ENCODE measurements at places on chromosomes 5 and 9.

DNA sequence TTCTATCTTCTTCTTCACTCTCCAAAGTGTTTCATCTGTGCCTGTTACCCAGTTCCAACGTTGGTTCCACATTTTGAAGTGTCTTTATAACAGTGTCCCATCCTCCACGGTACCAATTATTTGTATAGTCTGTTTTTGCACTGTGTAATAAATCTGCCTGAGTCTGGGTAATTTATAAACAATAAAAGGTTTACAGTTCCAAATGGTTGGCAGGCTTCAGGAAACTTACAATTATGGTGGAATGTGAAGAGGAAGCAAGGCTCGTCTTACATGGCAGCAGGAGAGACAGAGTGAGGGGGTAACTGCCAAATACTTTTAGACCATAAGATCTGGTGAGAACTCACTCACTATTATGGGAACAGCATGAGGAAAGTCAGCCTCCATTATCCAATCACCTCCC is 465.4 kb upstream of the CDH9 start:
- no peak for DNase-seq

GRCh38 chr5:80184235-80185023 is 71.4 kb downstream of the SERINC5 start:
- DNase-seq = no peak

GRCh38 chr5:40572937-40573336 is 106.8 kb upstream of the PTGER4 start:
- DNase-seq = no peak

DNA sequence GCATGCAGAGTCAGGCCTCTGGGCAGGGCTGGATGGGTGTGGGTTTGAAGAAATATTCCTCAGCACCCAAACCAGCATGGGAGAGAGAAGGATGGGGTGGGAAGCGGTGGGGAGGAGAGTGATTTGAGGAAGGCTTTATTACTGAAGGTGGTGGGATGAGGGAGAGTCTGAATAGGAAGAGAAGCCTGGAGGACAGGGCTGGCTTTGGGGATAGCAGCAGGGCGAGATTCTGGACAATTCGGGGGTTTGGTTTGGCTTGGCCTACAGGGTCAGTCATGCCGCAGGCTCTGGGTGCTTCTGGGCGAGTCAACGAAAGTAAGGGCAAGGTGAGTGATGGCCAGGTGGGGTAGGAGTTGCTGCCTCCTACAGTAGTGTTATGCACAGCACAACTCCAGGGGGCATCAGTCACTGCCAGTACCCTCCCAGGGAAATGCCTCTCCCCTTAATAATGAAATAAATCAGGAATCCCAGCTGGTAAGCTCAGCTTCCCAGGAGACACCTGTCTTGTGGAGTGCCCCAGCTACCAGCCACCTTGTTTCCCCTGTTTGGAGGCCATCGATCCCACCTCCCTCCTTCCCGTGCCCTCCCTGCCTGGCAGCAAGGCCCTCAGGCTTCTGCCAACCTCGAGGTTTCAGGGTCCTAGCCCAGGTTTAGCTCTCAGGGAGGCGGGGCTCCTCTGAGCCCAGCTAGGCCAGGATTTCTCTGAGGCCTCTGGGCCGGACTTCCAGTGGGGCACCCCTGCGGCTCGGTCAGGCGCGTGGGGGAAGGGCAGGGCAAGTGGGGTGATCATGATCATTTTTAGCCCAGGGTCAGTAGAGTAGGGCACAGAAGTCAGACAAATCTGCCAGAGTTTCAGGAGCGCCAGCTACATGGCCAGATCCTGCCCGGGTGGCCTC is 741 bp upstream of the NKX2-5 start:
- no peak for DNase-seq

- no peak for DNase-seq
These were observed 9.6 kb upstream of the CCDC112 start for GRCh38 chr5:115306011-115306536.

DNA sequence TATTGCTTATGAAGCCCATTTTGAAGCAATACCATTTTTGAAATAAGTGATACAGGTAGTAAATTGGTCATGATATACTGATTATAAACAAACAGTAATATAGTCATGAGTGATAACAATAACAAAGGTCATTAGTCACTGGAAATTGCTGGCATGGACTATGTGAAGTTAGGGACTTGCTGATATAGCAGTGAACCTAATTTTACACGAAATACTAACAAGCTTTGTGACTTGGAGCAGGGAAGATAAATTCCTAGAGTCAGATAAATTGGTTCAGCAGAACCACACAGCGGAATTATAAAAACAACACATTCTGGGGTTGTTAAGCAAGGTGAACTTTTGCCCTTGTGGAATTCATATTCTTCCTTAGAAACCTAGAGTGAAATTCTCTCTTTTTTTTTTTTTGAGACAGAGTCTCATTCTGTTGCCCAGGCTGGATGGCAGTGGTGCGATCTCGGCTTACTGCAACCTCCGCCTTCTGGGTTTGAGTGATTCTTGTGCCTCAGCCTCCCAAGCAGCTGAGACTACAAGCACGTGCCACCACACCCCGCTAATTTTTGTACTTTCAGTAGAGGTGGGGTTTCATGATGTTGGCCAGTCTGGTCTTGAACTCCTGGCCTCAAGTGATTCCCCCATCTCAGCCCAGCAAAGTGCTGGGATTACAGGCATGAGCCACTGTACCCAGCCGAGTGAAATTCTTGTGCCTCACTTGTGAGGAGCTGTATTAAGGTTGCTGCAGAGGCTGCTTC is 6.0 kb downstream of the UGCG start:
- no peak for DNase-seq

DNA sequence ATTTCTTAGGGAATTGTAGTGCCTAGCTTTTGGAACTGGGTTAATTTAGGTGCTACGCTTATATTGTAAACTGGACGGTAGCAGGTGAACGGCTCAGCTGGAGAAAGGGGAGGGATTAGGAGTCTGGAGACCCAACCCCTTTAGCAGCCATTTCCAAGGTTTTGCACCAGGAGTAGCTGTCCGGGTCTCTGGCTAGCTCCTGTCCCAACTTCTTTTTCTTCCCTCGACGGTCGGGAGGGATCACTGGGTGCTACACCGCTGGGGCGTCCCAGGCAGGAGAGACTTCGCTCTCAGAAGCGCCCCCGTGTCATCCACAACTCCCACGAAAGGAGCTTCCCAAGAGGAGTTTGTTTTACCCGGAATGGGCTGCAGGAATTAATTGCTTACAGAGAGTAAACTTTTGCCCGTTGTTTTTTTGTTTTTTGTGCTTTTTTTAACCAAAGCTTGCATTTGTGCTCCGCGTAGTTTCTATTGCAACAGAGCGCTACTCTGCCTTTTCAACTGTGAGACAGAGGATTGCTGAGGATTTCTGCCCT is 1640.9 kb upstream of the C9orf72 start:
- DNase-seq = no peak

- DNase-seq = no peak
These were observed 53.3 kb downstream of the NREP start for GRCh38 chr5:111703662-111704061.

GRCh38 chr5:153571162-153571561 is 80.7 kb downstream of the GRIA1 start:
- no peak for DNase-seq

DNA sequence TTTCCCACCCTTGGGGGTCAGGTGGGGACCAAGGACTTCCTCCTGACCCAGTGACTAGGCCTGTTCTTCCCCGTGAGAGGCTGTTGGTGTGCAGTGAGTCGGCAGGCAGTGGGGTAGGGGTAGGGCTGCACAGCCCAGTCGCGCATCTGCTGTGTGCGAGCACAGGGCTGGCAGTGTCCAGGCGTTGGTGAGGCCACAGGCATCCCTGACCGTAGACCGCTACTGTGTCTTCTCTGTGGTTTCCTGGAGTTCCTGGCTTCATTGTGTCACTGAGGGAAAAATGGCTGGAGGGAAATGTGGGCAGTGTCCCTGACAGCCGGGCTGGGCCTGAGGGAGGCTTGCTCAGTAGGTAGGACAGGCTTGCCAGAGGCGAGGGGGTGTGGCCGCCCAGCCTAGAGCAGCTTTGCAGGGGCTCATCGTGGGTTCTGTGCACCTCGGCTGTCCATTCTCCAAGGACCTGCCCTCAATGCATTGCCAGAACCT is 95.4 kb downstream of the CACNA1B start:
- no peak for DNase-seq

DNA sequence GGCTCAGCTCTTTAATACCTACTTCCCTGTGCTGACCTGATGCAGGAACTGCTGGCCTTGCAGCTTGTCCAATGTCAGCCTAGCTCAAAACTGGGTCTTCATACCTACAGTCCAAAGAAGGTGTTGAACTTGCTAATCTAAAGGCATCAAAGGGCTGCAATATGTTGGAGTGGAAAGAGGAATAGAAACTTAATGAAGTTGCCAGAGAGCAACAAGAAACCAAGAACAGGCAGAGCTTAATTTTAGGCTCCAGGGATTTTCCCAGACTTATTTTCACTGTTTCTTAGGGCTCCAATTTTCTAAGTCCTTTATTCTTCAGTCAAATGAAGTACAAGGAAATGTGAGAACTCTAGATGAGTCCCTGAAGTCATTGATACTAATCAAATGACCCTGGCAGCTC is 17.6 kb upstream of the ERCC6L2 start:
- DNase-seq = no peak

DNA sequence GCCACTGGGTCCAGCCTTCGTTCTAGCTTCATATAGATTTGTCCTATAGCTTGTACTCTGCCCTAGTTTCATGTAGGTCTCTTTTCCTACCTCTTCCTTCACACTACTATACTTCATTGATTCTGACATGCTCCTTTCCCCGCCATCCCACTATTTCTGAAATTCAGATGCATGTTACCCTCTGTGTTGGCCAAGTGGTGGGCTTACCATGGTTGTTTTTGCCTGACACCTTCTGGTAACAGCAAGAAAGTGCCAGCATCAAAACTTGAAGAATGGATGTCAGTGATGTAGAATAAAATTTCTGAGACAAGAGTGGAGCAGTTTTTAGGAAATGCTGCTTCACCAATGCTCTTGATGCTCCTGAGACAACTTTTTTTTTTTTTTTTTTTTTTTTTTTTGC is 19.5 kb upstream of the SERINC5 start:
- DNase-seq = no peak

DNA sequence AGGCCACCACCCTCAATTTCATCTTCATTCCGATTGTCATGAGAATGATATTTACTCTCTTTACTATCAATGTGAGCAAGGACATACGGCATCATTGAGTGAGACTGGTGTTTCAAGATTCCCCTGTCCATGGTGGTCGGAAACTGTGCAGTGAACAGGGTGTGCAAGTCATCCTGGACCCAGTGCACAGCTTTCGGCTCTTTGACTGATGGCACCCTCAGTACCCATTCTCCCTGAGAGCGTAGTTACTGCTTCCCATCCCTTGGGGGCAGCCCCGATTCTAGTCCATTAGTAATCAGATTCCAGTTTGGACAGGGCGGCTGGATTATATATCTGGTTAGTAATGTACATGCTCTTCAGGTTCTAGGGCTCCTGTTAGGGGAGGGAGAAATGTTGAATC is 61.7 kb upstream of the SUB1 start:
- DNase-seq = no peak

GRCh38 chr9:112809351-112809848 is 58.8 kb downstream of the SNX30 start:
- DNase-seq = no peak

GRCh38 chr9:16768816-16769215 is 101.7 kb downstream of the BNC2 start:
- no peak for DNase-seq

GRCh38 chr9:114027159-114027862 is 50.8 kb downstream of the AMBP start:
- DNase-seq = no peak

GRCh38 chr9:134568116-134568515 is 73.5 kb upstream of the COL5A1 start:
- DNase-seq = no peak

DNA sequence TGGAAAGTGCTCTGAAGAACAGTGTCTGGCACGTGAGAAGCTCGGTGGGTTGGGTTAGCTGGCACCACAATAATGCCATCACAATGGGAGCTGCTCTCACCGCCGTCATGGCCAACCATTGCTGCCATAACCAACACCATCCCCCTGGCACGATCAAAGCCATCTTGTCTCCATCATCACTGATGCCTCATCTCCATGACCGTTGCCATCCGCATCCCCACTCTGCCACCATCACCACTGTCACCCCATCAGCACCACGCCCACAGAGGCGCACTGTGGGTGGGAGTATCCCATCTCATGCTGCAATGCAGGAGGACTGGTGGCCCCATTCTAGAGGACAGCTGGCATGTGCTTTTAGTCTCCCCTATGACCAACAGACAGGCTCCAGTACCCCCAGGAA is 23.7 kb downstream of the NR5A1 start:
- no peak for DNase-seq

DNA sequence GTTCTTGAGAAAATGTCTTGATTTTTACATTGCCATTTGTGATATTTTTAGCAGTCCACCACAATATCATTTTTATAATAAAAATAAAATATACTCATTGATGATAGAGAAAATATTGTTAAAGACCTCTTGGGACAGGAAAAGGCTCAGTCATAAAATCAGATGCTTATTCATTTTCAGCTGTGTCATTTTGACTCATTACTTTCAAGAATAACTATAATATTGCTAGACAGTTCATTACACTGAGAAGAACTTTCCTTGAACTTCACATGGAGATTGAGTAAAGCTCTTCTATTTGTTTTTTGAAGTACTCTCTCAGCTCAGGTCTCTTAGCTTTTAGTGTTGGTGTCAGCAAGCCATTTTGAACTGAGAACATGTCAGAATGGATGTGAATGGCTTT is 8.5 kb upstream of the MEIKIN start:
- DNase-seq = no peak

DNA sequence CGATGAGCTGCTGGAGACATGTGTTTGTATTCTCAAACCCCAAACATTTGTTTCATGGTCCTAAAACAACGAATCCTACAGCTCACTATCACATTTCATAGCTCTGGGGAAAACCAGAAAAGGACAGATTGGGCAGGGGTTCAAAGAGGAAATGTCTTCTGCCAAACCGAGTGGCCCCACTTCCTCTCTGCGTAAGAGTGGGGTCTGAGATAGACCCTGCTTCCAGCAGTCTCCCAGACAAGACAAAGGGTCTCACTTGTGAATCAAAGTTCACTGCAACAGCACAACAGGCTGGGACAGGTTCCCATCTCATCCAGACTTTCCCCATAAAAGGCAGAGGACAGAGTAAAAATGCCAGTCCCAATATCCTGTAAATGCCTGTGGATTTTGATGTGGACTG is 276.2 kb upstream of the SLC24A2 start:
- no peak for DNase-seq

DNA sequence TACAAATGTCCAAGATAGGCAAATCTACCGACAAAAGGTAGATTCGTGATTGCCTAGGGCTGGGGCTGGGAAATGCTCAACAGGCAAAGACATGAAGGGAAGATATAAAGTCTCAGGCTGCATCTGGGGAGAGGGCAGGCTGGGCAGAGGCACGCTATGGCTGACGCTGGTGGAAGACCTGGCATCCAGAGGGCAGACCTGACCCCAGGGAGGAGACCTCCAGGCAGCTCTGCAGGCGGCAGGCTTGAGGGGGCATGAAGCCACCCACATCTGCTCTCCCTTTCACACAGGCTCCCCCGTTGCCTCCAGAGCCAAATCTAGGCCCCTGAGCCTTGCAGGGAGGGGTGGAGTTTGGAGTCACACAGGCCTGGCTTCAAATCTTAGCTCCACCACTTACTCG is 145.5 kb downstream of the PAX5 start:
- no peak for DNase-seq
